ENCODE measurements at places on chromosomes 5 and 9.

- no peak for DNase-seq
Measured at GRCh38 chr5:133399247-133399891, 213.0 kb downstream of the FSTL4 start.

DNA sequence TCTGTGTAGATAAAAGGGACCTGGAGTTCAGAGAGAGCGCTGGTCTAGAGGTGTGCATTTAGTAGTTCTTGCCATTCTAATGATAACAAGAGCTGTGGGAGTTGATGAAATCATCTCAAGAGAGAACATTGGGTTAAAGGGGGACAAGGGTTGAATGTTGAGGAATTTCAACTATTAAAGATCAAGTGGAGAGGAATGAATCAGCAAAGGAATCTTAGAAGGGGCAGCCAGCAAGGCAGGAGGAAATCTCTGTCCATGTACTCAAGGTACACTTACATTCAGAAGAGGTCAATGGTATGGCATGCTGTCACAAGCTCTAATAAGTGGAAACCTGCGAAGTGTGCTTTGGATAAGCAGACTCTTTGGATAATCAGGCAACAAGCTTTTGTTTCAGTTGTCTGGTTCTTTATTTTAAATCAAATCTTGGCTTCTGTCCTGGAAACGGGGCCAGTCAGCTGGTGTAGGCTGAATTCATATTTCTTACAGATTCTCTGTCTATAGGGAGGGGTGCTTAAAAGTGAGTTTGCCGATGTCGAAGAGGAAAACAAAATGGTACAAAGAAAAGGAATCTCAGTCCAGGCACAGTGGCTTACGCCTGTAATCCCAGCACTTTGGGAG, 320.5 kb upstream of the CD180 start:
- no peak for DNase-seq

GRCh38 chr9:114432323-114433067, 44.7 kb upstream of the AKNA start:
- no peak for DNase-seq

GRCh38 chr5:19802686-19803085, 185.3 kb downstream of the CDH18 start:
- no peak for DNase-seq

- no peak for DNase-seq
Measured at GRCh38 chr9:137087409-137087925, 682 bp downstream of the MAN1B1 start.

DNA sequence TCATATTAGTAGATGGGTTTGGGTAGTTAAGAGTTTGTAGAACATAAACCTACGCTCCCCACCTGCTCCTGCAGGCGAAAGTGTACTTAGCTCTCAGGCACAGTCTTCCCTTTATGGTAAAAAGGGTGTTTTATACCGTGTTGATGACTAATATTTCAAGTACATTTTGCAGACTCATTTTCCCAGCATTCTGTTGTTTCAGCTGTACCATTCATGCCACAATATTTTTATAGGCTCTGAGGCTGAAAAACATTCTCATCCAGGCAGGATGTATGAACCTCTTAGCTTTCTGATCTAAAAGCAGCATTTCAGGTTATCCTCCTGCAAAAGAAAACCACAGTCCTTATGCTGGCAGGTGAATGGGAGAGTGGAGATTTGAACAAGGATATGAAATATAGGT, 231.4 kb downstream of the NR2F1-AS1 start:
- peak; percentile 29 for DNase-seq

DNA sequence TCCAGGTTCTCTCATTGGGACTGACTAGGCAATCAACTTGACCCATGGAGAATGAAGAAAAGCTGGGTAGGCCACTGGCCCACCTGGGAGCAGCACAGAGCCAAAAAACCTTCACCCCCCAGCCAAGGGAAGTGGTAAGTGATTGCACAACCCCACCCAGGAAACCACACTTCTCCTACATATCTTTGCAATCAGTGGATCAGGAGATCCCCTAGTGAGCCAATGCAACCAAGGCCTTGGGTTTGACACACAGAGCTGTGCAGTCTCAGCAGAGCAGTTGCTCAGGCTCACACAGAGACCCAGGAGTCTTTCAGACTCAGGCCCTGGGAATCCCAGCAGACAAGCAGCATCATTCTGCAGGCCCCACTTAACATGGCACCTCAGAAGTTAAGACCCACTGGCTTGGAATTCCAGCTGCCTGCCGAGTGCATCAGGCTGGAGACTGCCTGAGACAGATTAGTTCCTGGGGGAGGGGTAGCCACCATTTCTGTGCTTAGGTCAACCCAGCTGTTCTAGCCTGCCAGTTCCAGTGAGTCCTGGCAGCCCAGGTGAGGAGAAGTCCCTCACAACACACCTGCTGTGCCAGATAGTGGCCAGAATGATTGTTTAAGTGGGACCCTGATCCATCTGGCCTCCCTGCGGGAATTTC, 136.4 kb downstream of the SAXO1 start:
- no peak for DNase-seq

DNA sequence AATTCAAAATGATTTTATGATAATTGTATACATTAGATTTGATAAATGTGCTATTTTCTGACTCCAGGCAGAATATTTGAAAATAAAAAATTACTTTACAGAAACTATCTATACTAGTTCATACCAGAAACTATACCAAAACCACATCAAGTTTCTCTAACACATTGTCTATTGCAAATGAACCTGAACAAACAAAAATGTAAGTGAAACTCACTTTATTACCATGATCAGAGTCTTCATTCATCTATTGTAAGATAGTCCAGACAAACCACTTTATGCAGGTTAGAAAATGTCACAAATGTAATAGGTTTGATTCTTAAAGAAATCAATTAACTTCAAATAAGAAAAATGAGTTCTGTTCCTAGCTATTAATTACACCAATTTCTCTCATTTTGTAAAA, 99.4 kb downstream of the OXCT1 start:
- DNase-seq, result no peak

GRCh38 chr9:123753669-123754258, 176.2 kb downstream of the DENND1A start:
- DNase-seq, result no peak

- DNase-seq, result peak; percentile 12
Measured at GRCh38 chr5:17619354-17619753, 9.2 kb downstream of the TAF11L12 start.

DNA sequence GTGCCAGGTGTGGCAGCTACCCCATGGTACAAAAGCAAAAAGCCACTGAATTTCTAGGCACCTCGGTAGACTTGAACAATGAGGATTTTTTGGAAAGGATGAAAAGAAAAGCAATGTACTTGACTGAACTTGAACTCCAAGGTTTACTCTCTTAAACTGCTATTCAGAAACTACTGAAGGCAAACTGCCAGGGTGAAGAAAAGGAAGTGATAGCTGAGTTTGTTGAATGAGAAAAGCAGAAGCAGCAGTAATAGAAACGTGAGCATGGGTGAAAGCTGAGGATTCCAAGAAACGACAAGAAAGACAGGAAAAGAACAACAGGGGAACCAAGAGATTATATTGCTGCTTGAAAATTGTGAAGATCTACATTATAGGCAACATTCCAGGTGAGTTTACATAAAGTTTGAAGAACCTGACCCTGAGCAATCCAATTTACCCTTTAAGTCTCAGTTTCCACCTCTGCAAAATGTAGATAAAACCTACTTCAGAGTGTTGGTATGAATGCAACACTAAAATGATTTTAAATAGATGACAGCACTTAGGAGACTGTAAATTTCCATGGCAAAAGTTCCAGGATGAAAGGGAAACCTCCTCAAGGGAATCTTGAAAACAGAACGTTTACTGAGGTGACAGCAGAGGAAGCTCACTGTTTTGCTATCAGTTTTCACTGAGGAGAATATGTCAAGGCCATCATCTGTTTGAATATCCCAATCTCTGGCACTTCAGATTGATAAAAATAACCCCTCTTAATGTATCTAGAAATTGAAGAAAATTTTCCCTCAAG, 245.8 kb downstream of the SPATA31D1 start:
- DNase-seq, result no peak

DNA sequence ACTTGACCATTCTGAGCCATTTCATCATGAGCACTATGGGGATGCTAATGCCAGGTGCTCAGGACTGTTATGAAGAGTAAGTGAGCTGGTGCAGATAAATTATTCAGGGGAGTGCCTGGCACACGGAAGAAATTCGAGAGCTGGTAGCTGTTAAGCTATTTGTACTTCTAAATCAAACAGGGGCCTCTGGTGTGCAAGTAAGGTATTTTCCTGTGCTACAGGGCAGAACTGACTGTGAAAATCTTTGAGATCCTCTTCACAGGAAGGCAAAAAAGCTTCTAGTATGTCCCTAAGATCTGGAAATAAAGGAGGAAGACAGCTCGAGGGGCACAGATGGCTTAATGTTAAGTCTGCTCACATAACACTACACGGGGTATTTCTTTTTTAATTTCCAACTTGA, 106.3 kb upstream of the SPOCK1 start:
- no peak for DNase-seq

DNA sequence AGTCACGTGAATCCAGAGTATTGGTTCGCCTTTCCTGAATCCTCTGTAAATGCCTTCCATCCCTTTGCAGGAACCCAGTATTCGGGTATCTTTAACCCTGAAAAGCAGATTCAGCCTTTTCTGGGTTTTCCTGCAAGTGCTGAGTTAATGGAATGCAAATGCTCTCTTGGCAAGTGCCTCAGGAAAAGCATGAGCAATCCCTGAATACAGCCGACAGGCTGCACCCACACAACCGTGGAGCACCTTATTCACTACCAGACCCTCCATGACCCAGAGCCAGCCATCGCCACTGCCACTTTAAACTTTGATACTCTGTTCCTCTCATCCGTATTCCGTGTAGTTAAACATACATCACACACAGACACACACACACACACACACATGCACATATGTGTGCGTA, 54.4 kb downstream of the ZNF622 start:
- no peak for DNase-seq

DNA sequence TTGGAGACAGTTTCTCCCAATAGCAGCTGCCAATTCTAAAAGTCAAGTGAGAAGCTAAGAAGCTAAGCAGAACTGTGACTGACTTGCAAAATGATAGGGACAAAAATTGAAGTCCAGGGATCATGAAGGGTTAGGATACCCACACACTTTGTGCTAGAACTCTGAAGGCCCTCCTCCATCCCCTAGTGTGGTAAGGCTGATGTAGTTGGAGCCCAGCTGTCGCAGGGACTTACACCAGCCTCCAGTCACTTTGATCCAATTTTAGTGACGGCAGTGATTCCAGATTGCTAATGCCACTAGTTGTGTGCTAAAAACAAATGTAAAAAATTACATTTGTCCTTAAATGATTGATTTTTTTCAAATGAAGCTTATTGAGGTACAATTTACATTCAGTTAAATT, 742.7 kb upstream of the ZNF608 start:
- no peak for DNase-seq

DNA sequence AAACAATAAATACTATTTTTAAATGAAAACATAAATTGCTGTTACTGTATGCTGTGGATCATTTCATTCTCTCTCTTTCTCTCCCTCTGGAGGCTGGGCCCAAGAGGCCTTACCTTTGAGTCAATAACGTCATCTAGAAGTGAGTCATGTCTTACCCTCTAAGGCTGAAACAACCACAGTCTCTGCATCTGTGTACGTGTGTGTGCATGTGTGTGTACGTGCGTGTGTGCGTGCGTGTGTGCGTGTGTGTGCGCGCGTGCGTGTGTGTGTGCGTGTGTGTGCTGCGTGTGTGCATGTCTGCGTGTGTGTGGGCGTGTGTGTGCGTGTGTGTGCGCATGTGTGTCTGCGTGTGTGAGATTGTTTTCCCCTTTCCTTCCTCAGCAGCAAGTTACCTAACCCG, 13.6 kb upstream of the IL17B start:
- DNase-seq, result no peak

GRCh38 chr9:84323858-84324257, 16.7 kb downstream of the SLC28A3 start:
- no peak for DNase-seq

GRCh38 chr5:7867260-7867659, 1.6 kb downstream of the FASTKD3 start:
- no peak for DNase-seq

DNA sequence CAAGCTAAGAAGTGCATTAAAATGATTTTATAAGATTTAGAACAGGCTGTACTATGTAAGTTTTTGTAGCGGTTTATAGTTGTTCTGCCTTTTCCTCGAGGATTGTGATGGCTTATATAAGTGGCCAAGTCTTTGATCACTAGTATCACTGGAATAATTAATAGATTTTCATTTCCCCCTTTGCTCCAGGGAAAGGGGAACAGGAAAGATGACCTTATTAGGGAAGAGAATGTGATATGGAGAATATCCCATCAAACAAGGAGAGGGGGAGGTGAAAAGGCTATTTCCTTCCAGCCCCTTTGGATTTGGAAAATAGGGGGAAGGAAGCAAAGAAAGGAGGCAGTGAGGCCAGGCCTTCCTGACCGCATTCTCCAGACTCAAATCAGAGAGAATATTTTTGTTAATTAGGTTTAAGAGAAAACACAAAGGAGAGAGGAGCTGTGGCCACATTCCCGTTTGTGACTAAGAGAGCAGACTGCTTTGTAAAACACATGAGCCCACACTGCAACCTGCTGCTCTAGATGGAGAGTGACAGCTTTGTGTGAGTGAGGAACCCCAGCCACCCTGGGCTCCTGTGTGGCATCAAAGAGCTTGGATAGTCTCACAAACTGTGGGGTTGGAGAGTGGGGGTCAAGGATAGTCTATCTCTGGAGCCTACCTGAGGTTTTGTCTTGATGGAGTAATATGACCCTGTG, 359.5 kb downstream of the DTWD2 start:
- DNase-seq, result no peak

DNA sequence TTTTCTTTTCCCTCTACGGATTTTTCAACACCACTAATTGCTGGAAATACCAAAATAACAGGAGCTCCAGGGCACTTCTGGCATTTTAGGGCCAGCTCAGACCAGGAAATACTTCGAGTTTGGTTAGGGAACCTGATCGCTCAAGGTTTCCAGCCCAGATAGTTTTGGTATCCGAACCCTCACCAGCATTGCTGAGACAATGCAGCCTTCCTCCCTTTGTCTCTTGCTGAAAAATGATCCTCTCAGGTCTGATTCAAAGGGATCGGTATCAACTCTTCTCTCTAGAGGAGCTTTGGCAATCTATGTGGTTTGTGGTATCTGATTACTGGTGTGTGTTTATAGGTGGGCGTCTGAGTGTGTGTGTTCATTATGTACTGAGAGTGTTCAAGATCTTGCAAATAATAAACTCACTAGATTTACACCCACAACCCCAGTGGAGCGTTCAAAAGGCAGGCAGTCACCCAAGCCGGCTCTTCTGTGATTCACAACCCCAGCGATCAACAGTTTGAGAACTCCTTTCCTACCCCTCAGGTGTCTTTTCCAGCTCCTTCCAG, 122.8 kb upstream of the EGFLAM start:
- no peak for DNase-seq

- DNase-seq, result peak; percentile 54
Measured at GRCh38 chr5:88826646-88827585, 56.1 kb downstream of the MEF2C start.
